ENCODE measurements at places on chromosomes 1 and 21.

GRCh38 chr1:47697616-47698335, 259.9 kb downstream of the FOXD2 start:
- no peak for DNase-seq

DNA sequence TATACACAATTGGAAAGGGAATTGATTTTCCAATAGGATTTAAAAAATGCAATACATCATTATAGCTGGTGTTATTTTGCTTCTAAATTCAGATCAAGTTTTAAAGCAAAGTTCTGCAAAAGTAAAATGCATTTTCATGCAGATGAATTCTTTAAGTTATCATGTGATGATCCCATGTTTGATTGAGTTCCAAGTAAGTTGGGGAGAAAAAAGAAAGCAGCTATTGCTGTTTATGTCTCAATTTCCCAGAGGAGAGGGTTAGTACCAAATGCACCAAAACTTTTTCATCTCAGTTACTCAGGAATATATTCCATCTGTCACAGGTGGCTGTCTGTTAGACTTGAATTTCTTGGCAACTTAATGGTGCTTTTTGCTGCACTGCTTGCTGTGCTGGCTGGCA, 29.7 kb downstream of the HSPA13 start:
- no peak for DNase-seq

- DNase-seq = no peak
Observed at GRCh38 chr1:217089361-217090014, 366.3 kb upstream of the ESRRG start.

- no peak for DNase-seq
Observed at GRCh38 chr1:9019896-9020295, 6.3 kb downstream of the SLC2A7 start.

DNA sequence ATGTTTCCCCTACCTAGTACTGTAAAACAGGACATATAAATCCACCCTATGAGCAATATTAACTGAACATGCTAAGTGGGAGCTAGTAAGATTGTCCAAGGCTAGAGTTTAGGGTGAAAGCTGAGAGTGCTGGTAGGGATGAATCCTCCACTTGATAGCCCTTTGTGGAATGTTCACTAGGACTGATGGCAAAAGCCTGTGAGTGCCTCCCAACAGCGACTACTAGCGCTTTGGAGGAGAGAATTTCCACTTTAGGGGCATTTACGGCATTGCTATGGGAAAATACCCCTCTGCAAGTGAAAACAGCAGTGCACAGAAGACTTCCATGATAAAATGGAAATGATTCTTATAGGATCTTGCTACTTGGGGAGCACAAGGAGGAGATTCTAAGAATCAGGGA, 35.9 kb downstream of the CFHR5 start:
- DNase-seq = no peak

GRCh38 chr1:8226747-8227146, 91.2 kb upstream of the SLC45A1 start:
- DNase-seq = no peak

- DNase-seq = no peak
Observed at GRCh38 chr1:153190373-153190772, 12.9 kb upstream of the LELP1 start.

- DNase-seq = no peak
Observed at GRCh38 chr1:79959635-79960034, 953.1 kb upstream of the ADGRL4 start.

- DNase-seq = no peak
Observed at GRCh38 chr1:241857131-241857530, 9.1 kb downstream of the EXO1 start.

GRCh38 chr1:42258218-42258617, 76.8 kb downstream of the FOXJ3 start:
- DNase-seq = no peak

- DNase-seq = no peak
Observed at GRCh38 chr1:31617218-31617915, at the start of gene HCRTR1. Gene HCRTR1, plus strand, starts transcription at chr1:31617689. Its CDS starts 1,504 bp downstream, at chr1:31619193.

DNA sequence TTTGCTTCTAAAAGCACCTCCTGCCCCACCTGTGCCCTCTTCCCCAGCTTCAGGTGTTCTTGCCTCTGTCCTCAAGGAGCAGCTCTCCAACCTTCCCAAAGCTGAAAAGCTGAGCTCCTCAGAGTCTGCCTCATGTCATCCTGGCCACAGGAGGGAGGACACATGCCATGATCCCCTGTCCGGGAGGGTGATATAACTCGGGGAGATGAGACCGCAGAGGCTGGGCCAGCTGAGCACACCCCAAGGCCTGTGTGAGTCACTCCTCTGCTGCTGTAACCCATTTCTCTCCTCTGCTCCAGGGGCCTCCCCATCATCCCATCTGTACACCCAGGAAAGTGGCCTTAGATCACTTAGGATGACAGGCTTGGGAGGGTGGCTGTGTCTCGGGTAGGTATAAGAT, 49.8 kb downstream of the EPHB2 start:
- no peak for DNase-seq

DNA sequence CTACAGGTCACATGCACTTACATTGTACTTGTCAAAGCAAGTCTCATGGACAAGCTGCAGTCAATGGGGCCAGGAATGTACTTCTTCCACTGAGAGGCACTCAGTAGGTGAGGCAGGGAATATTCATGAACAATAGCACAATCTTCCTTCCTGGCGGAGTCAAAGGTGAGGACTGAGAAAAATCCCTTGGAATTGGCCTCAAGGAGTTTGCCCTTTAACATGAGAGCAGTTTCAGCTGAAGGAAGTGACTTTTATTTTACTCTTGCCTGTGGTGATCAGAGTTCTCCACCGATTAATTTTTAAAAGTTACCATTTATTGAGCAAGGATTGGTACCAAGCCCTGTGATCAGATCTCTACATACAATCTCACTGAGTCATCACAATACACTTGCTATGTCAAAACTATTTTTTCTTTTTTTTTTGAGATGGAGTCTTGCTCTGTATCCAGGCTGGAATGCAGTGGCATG, 11.2 kb upstream of the AK2 start:
- no peak for DNase-seq

DNA sequence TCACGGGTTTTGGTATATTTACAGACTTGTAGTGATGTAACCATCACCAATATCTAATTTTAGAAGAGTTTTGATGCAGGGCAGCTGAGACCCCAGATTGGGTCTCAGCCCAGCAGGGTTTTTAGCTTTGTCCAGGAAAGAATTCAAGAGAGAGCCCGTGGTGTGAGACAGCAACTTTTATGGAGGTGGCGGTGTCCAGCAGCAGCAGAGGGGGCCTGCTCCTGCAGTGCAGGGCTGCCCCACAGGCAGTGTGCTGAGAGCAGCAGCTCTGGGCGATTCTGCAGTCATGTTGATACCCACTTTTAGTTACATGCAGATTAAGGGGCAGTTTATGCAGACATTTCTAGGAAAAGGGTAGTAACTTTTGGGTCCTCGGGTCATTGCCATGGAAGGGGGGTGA, 1.8 kb upstream of the EPHX1 start:
- no peak for DNase-seq

- DNase-seq = no peak
Observed at GRCh38 chr1:246329900-246330299, 177.2 kb downstream of the SMYD3 start.

DNA sequence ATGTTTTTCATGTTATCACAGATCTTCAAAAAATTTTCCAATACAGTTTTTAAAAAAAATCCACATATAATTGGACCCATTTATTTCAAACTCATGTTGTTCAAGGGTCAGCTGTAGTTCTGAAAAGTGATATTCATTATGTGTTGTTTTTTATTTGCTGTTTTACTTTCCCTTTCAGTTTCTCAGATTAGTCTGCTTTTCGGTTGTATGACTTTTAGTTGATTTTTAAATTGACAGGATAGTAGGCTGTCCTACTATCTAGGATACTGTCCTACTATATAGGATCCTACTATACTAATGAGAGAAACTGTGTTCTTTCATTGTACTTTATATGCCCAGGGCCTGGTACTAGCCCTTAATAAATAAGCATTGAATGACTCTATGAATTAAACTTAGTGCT, 33.6 kb upstream of the GPR52 start:
- DNase-seq = no peak

DNA sequence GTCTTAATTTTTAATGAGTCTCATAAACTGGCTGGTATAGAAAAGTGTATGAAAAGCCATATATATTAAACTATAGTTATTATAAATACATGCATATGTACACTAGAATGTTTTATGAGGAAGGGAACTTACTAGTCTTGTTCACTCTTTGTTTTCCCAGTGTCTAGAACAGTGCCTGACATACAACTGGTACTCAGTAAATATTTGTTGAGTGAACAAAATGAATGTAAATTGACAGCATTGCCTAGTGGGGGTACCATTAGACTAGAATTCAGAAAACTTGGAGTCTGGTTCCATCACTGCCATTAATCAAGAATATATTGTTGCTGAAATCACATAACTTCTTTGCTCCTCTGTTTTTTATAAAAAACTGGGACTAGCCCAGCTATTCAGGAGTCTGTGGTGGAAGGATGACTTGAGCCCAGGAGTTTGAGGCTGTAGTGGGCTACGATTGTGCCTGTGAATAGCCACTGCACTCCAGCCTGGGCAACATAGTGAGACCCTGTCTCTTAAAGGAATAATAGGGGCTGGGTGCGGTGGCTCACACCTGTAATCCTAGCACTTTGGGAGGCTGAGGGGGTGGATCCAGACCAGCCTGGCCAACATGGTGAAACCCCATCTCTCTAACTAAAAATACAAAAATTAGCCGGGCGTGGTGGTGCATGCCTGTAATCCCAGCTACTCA, 51.1 kb downstream of the NFIA start:
- no peak for DNase-seq

DNA sequence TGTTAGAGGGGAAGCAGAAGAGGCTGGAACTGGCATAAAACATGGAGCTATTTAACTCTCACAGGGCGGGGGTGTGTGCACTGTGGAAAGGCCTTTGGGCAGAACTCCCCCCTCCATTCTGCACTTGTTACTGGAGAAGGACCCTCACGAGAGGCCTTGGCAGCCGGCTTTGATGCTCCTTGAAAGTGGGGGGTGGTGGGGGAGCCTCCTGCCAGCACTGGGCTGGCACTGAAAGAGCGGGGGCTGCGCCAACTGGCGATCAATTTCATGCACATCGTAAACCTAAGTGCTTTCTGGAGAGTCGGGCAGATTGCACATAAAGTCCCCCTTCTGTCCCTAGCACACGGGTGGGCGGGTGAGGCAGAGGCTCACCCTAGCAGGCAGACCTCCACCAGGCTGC, 28.9 kb downstream of the FOXO6 start:
- DNase-seq = no peak

DNA sequence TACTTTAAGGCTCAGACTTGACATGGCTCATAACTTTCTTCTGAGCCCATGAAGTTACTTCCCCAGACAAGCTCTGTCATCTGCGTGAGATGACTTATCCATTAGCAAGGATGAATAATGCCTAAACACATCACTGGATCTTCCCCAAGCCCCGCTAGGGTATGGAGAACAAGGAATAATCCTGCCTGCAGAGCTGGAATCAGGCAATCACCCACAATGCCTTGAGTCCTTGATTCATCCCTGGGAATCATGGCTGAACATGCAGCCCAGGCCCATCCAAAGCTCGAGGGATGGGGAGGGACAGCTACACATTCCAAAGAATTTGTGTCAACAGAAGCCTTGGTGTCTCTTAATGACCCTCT, 131.7 kb downstream of the PSMG1 start:
- no peak for DNase-seq

DNA sequence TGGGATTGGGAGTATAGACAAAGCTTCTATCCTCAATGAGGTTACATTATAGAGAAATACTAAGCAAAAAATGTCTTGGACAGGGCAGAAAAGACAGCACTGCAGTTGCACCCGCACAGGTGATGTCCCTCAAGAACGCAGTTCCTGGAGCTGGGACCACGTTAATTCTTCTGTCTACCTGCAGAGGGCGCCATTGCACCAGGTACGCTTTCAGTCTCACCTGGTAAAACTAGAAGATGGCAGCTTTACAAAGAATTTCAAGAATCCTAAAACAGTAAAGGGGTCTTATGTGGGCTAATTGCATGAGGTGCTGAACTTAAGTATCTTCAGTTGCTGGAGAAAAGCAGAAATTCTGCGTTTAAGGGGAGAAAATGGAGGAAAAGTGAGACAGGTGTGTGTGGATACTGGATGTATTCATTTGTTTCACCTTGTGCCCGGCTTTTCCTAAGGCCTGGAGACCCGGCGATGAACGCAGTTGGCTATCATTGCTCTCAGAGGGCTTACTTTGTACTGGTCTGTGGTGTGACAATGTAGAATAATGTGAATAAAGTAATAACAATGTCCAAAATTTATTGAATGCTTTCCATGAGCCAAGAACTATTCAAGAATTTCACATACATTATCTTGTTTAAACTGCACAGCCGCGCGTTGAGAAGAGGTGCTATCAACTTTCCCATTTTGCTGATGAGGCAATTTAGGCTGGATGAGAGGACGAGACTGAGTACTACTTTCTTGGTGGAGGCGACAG, 276.3 kb upstream of the GREM2 start:
- no peak for DNase-seq

GRCh38 chr21:14308234-14308633, 74.7 kb downstream of the HSPA13 start:
- no peak for DNase-seq

- no peak for DNase-seq
Observed at GRCh38 chr1:89989799-89990198, 5.1 kb upstream of the ZNF326 start.

GRCh38 chr1:202113690-202114300, 8.9 kb upstream of the GPR37L1 start:
- DNase-seq = no peak

- DNase-seq = no peak
Observed at GRCh38 chr1:53320646-53321045, 7.2 kb downstream of the LRP8 start.

Measured in T-helper 2 cell (primary cell).